CD4-positive, alpha-beta T cell treated with Interleukin-17A for 4 hours (primary cell): ENCODE measurements at places on chromosomes 2 and 18.

DNA sequence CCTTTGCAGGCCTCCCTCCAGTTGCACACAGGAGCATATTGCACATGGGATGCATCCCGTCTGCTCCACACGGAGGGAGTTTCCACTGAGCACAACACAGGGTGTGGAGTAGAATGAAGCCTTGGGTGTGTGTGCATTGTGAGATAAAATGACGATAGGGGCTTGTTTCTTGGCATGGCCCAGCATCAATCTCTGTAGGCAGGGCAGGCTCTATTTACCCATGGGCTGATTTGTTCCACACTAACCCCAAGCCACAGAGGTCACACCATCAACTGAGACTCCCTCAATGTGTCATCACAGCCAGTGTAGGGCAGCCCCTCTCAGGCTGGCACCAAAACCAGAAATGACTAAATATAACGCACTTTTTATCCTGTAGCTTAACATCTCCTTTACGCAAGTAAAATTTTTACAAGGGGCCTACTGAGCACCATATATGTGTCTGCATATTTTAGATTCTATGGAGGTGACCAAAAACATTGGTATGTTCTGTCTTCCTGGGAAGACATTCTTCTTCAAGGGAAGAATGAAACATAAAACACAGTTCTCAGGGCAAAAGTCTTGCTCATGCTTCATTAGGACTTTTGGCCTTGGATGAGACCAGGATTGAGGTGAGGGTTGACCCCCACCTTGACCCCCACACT, 2.7 kb upstream of the GKN1 start:
- DNase-seq = no peak

GRCh38 chr2:208172125-208172524, 8.7 kb upstream of the CRYGA start:
- DNase-seq = no peak

GRCh38 chr2:183035954-183036669, 2.1 kb downstream of the NCKAP1 start:
- no peak for DNase-seq

DNA sequence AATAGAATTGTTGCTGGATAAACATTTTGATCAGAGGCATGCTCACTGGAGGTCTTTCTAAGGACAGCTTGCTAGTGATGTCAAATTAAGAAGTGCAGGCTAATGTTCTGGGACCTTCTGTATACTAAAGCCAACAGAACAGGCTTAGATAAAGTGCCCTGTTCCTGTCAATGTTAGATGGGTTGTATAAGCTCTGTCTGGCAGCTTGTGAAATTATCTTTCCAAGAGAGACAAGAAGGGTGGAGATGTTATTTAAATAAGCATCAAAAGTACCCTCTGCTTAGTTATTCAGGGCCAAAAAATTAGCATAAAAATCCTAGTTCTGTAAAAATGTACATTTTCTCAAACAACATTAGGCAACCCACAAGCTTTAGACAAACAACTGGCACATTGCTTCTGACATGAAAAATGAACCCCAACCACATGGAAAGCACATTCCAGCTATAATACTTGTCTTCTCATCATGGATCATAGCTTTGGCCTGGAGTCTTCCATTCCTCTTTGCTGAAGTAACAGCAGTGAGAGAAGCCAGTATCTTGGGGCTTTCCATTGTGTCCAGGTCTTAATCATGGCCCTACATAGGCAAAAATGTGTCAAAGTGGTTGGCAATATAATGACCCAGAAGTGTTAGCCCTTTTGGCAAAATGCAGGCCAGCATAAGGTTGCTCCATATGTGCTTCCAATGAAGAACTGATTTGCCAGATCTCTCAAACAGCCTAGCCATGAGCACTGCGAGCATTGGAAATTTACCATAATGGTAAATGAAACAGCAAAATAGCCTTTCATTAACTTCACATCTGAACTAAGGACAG, 478.1 kb upstream of the ZNF804A start:
- no peak for DNase-seq

DNA sequence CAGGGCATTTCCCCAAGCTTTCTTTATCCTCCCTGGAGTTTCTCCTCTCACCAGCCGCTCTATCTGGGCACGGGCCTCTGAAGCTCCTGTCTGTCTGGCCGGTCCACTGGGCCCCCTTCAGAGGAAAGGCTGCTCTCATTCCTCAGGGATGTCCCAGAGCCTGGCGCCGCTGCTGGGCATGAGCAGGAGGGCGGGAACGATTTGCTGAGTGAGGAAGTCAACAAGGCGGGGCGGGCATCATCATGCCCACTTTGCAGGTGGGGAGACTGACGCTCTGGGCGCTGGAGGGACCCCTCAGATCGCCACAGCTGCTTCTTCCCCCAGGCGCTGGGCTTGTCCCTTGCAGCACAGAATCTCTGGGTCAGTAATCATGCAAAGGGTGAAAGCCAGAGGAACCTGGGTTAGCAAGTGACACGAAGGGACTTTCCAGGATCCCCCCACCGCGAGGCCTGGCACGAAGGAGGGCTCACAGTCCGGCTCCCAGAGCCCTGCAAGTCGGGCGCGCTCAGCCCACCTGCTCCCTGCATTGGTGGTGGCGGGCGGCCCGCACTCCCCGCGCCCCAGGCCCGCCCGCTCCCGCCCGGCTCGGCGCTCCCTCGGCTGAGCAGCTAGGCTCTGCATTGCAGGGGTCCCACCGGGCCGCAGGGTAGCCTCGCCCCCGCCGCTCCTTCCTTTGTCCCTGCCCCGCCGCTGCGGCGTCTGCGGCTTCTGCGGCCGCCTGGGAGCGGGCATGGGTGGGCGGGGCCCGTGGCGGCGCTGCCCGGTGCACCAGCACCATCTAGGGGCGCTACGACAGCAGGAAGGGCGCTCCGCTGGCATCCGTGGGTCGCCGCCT, 157.8 kb downstream of the CYRIA start:
- no peak for DNase-seq

- DNase-seq = no peak
These were observed 96.2 kb downstream of the FTCDNL1 start for GRCh38 chr2:199754766-199755165.

GRCh38 chr2:13768274-13768673, 864.2 kb upstream of the LRATD1 start:
- DNase-seq = no peak

DNA sequence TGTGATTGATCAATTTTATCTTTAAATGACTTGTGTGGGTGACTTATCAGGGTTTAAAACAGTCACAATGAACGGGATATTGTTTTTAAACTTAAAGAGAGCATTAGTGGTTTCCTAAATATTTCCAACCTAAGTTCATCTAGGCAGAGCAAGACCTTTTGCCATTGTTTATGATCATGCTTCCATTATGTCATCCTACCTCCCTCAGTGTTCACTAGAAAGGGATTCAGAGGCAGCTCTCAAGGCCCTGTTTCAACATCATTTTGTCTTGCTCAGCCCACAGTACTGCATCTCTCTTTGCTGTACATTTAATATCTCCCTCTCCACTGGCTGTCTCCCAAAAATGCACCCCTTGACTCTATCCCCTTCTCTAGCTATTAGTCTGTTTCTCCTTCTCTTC, 21.5 kb upstream of the PELI1 start:
- no peak for DNase-seq

DNA sequence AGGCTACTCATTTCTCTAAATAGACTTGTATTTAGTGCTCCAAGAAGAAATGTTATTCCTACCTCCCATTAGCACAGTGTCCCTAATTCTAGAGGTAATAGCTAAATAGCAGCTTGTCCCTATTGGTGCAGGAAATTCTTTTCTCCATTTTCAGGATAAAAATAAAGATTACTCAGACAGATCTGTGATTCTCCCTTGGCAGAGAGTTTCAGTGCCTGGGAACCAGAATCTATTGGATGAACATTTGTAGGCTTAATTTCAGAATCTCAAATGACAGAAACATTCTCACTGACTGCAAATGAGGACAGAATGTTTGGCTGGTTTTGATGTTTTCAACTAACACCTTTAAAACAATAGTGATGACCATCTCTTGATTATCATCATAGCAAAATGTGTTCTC, 33.3 kb upstream of the LGALSL start:
- no peak for DNase-seq

- DNase-seq = no peak
These were observed 1173.6 kb upstream of the CHAC2 start for GRCh38 chr2:52594026-52594425.

DNA sequence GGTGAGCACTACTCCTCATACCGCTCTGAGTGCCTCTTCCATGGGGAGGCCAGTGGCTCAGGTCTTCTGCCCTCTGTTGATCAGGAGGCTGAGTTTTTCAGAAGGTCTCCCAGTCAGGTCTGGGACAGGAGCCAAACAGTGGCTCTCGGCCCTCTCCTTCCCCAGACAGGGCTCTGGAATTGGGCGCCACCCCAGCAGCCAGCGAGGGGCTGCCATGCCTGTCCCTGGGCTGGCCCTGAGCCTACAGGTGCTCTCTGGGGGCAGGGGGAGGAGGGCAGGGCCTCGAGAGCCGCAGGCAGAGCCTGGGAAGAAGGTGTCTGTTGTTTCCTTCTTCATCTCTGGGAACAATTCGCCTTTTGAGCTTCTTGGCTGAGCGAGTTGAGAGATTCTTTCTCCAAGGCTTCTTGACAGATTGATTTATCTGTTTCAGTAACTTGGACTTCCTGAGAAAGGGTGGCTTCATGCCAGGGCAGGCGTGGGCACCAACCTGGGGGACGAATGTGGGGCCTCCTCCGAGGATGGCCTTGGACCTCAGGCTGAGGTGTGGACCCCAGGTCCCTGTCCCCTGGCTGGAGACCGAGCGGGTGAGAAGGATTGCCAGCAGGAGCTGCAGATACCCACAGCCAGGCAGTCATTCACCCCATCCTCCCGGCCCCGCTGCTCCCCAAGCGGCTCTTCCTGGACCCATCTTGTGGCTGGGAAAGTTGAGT, 64.7 kb upstream of the GLI2 start:
- no peak for DNase-seq

GRCh38 chr18:54284535-54284934, 15.2 kb downstream of the POLI start:
- DNase-seq = no peak

DNA sequence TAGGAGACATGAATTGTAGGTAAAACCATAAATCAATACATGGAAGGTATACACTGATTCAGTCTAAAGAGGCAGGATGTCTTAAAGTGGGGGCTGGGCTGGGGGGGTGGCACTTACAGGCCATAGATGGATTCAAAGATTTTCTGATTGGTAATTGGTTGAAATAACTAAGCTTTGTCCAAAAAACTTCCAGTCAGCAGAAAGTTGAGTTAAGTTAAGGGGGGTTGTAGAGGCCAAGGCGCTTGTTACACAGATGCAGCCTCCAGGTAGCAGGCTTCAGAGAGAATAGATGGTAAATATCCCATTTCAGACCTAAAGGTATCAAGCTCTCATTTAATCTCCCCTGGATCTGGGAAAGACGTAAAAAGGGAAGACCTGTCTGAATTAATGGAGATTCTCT, 233.6 kb upstream of the NRXN1 start:
- DNase-seq = no peak

DNA sequence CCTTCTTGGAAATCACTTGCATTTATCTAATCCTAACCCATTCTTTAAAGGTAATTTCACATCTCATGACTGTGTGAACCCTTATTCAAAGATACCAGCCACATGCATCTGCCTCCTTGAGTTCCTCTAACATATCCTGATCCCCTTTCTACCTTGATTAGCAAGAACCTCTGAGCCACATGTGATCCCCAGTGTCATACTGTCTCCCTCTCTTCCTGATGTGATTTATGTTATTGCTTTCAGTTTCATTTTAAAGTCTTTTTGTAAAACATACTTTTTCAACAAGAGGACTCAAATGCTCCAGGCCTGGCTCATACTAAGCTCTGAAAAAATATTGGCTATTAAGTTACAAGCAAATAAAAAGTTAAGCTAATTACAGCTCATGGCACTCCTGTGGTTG, 470.1 kb downstream of the DLGAP1 start:
- DNase-seq = no peak

DNA sequence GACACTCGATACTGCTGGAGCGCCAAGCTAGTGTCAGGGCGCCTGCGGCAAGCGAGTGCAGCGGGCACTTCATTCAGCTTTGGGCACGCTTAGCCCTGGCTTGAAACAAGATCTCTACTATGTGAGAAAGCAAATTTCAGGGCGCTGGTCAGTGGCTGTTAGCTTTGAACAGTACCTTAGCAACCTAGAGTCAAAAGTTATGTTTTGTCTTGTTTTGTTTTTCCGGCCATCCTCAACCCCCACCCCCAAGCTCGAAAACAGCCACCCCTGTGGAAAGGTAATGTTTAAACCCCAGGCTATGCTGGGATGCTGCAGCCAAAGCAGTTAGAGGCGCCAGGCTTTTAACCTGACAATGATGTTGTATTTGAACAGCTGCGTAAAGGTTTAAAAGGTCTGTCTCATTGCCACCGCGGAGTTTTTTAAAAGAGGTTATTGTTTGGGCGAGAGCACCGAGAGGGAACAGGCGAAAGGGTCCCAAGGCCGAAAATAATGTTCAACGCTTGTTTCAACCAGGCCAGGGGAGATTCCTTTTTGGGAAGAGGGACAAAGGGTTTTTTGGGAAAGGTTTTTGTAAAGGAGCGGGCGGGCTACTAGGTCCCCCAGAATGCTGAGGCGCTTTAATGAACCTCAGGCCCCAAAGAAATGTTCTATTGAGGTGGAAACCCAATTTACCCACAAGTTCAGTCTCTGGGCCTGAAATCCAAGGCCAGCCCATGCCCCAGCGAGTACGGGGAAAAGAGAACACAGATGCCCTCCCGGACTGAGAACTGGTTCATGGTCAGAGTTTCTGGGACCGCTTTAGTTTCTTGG, 2.3 kb upstream of the HOXD10 start:
- no peak for DNase-seq
